ENCODE measurements at places on chromosomes 7 and 10.

DNA sequence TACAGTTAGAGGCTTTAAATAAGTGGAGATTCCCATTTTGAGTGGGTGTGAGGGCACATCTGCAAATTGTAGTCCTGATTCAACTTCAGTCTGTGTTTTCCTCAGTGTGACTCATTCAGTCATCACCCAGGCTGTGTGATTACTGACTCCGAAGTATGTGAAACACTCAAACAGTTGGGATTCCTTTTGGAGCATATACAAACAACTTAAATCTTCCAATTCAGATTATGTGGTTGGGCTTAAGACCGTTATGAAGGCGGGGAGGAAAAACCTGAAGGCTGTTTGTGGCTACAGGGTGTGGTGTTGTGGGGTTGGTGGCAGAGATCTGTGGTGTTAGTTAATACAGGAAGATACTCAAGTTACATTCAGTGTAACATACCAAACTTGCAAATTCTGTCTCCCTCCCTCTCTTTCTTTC is 259.7 kb upstream of the FERD3L start:
- DNase-seq, result peak; percentile 98

DNA sequence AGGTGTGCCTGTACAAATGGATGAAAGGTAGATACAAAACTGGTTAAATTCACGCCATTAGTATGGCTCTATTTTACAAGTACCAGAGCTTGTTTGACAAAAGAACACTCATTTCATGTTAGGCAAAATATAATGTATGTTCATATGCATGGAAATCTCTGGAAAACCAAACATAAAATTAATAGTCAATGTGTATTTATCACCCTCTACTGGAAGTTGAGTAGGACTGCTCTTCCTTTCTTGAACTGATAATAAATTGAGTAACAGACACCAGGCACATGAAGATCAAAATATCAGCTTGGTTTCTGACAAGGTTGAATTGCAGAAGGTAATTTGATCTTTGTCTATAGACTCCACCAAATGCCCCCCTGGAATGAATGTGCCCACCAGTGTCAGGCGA is 19.8 kb upstream of the AKR1B1 start:
- DNase-seq, result no peak

DNA sequence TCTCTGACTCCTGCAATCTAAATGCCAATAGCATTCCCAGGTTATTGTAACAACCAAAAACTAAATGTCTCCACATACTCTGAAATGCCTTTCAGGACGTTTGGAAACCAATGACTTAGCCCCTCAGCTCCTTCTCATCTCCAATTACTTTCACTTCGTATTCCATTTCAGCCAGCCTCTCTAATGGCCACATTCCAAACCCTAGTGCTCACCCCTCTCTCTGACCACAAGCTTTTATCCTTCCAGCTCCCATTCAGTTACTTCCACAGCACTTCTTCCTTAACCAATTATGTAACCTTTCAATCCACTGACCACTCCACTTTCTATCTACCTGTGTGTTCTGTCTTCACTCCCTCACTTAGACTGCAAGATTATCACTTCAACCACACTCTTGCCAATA is 4.3 kb downstream of the NOC3L start:
- peak; percentile 89 for DNase-seq

DNA sequence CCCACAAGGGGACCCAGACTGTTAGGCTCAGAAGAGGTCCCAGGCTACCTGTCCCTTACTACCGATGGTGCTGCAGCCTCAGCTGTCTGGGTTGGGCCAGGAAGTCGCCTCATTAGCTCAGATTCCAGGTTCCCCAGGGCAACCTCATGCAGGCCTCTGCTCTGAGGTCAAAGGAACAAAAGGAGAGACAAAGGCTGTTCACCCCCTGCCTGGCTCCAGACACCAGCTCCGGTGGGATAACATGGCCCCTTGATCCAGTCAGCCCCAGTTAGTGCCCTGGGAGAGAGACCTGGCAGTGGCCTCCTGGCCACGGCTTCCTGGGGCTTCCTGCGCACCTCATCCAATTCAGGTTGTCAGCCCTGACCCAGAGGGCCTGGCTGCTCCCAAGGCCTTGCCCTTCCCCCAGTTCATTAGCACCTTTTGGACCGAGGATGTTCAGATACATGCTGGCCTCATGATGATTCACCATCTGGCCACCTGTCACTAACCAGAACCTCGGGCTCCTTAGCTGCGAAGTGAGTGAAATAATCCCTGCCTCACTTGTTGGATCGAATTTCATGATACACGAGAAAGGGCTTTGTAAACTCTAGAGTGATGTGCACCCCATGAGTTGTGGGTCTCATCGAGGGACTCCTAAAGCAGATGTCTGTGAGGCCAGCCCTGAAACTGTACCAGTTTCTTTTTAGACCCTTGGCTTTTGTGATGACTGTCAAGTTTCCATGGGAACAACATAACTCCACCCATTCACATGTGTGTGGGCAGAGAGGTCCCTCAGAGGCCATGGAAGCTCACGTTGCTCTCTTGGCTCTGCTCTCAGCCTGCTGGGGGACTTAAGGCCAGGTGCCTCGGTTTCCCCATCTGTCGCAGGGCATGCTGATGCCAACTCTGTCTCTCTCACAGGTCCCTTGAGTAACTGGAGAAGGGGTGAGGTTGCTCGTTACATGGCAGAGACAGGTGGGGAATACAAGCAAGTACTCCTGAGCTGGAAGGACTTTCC is 79.5 kb upstream of the PCBD1 start:
- no peak for DNase-seq

DNA sequence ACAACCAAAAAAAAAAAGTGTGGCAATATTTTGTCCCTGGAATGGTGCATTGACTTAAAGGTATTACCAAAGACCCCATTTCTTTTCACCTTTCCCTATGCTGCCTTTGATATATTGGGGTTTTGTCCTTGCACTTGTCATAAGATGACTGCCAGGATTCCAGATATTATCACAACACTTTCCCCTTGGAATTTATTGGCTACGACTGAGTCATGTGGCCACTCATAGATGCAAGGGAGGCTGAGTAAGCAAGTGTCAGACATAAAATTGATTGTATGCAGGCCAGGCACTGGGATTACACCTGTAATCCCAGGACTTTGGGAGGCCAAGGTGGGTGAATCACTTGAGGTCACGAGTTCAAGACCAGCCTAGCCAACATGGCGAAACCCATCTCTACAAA is 83.6 kb downstream of the PPP1R3C start:
- DNase-seq, result no peak

DNA sequence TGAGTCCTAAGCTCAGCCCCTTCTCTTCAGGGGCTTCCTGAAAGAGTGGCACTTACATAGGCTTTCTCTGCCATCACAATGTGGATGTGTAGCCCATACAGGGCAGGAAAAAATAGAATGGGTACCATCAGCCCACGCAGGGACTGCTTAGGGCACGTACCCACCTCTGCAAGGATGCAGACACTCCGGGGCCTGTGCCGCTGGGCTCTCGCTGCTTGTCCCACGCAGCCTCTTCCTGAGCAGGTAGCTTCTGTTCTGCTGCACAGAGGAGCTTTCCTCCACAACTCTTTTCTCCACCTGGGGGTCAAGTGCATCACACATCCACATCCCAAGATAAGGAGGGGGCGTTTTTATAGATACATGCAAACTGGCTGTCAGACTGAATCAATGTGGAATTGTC is 34.3 kb downstream of the FRMPD2 start:
- no peak for DNase-seq

- no peak for DNase-seq
These were observed 14.9 kb upstream of the LGI1 start for GRCh38 chr10:93742633-93743349.

GRCh38 chr7:37495574-37496184 is 47.0 kb upstream of the ELMO1 start:
- DNase-seq, result no peak

- DNase-seq, result no peak
These were observed 50.0 kb upstream of the PITRM1 start for GRCh38 chr10:3222626-3223025.

GRCh38 chr7:7996568-7996967 is 28.0 kb downstream of the GLCCI1 start:
- DNase-seq, result no peak

DNA sequence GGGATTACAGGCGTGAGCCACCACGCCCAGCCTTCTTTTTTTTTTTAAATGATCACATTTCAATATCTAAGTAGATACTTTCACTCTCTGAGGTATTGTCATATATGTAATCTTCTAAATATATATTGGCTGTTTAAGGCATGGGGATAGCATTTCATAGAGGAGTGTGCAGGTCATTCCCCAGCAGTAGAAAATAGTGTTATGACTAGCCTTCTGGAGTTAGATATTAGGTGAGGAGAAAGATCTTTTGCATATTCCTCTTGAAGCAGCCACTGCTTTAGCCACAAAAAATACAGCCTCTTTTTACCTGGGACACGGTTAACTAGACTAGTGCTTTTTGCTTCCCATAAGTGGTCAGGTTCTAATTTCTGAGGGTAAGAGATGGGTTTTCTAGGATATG is 28.9 kb downstream of the ADD3 start:
- DNase-seq, result no peak

- no peak for DNase-seq
These were observed 166.5 kb downstream of the TFEC start for GRCh38 chr7:115864082-115864481.

DNA sequence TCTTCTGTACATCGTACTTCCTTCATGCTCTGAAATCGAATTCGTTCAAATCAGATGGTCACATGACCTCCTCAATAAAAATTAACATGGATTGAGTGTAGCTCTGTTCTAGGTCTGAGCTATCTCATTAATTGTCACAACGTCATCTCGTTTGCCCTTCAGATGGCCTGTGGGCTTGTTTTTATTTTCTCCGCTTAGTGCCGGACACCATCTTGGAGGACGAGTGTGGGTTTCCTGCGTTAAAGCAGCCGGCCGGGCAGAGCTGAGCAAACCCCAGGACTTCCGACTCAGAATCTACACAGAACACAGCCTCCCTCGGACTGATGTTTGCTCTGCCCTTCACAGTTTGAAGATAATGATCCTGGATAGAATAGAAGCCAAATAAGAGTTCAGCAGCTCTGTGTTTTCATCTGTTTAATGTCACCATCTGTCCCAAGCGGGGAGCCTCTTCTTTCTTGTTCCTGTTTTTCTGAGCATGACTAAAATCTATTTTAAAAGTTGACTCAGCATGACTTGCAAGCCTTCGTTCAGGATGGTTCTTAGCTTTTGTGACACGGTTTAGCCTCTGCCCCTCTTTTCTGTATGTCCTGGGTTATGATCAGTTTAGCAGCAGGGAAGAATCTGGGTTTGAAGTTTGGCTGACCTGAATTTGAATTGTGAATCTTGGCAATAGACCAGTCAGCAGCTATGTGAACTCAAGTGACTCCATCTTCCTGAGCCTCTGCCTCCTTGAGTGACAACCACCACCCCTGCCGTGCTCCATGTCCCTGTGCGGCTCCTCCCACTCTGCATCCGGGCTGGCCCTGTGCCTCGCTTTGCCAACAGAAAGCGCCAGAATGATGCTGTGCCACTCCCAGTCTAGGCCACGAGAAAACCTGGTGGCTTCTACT is 30.6 kb upstream of the GALNTL5 start:
- DNase-seq, result no peak

DNA sequence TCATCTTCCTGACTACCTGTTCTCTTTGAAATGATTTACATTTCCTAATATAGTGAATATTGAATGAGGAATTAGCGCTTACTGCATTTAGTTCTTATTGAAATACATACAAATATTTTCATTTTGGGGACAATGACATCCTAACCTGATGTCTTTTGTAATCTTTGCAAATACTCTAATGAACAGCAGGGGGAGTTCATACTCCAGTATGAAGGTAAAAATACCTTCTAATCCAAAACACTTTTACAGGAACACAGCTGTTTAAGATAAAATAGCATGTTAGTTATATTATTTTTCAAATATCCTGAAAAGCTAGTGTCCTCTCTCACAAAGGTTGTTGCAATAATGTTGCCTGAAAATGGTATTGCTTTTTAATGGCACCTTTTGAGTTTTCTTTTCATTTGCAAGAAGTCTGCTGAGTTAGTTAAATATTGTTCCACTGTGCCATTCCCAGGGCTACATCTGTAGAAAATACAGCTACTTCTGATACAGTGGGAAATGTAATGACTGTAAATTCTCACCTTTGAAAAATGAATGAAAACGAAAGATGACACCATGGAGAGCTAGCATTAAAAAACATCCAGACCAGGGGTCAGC is 400.0 kb downstream of the PHF14 start:
- peak; percentile 6 for DNase-seq

DNA sequence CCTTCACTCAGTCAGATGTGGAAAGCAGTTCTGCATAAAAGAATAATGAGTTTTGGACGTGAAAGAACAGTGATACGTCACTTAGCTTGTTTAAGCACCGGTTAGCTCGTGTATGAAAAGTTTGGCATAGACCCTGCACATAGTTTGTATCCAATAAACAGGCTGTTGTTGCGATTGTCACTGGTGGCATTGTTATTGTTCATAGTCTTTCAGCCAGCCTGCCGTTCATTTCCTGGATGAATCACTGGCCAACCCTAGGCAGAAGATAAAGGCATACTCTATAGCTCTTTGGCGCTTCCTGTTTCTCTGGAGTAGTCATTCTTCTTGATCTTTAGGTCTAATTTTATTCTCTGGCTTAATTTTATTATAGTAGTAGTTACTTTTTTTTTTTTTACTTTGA is 57.8 kb upstream of the ANKRD30A start:
- DNase-seq, result no peak

Measured in HS-5 (cell line).